Effector CD4-positive, alpha-beta T cell (primary cell): ENCODE measurements at places on chromosomes 5 and 9.

GRCh38 chr5:143064676-143065075, 294.5 kb downstream of the ARHGAP26 start:
- DNase-seq: no peak

- no peak for DNase-seq
Measured at GRCh38 chr9:131738293-131739132, 1.4 kb downstream of the RAPGEF1 start.

- no peak for DNase-seq
Measured at GRCh38 chr5:175207321-175208040, 236.5 kb downstream of the DRD1 start.

DNA sequence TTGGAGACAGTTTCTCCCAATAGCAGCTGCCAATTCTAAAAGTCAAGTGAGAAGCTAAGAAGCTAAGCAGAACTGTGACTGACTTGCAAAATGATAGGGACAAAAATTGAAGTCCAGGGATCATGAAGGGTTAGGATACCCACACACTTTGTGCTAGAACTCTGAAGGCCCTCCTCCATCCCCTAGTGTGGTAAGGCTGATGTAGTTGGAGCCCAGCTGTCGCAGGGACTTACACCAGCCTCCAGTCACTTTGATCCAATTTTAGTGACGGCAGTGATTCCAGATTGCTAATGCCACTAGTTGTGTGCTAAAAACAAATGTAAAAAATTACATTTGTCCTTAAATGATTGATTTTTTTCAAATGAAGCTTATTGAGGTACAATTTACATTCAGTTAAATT, 742.7 kb upstream of the ZNF608 start:
- no peak for DNase-seq

DNA sequence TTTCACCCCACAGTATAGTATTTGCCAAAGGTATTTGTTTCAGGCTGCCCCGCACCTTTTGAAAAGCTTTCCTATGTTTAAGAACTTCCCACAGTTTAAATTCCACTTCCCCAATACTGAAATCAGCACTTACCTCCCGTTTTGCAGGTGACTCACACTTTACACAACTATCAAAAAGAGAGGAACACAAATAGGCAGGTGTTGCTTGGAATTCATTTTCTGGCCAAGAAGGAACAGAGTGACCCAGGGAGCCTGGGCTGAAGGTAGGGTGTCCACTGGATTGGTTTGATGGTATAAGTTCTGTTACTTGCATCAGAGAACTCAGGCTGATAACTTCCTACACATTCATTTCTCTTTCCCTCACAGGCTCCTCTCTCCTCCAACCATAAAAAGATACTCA, 60.1 kb upstream of the SLC30A5 start:
- no peak for DNase-seq

GRCh38 chr9:7316166-7316795, 483.3 kb downstream of the DMAC1 start:
- no peak for DNase-seq

- DNase-seq: no peak
Measured at GRCh38 chr5:143205883-143206195, 197.6 kb downstream of the NR3C1 start.

GRCh38 chr9:125486576-125486975, 220.4 kb downstream of the MAPKAP1 start:
- no peak for DNase-seq

DNA sequence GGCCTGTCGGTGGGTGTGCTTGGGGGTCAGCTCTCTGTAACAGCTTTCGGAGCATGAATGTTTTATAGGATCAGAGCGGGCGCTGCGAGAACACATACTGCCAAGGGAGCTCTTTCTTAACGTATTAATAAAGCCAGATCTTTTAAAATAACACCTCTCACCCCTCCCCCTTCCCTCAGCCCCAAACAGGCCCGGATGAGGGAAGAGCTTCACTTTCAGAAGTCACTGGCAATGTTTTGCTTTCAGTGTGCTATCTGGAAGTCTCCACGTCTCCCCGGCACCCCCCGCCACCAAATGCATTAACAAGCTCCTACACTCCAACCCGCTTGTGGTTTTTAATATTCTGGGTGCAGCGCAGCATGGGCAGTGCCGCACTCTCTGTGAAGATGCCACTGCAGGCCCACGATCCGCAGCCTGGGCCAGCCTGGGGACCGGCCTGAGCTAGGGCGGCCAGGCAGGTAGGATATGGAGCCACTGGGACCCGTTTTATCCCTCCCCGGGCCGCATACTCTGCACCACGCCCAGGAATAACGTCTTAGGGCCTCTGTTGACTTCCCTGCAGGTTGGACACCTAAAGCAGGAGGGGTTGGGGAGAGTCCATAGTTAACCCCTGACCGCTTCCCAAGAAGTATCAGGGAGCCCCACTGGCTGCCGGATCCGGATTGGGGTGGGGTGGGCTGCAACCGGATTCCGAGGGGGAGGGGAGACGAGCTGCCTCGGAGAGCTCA, 12.6 kb downstream of the NR2F1 start:
- DNase-seq: no peak

DNA sequence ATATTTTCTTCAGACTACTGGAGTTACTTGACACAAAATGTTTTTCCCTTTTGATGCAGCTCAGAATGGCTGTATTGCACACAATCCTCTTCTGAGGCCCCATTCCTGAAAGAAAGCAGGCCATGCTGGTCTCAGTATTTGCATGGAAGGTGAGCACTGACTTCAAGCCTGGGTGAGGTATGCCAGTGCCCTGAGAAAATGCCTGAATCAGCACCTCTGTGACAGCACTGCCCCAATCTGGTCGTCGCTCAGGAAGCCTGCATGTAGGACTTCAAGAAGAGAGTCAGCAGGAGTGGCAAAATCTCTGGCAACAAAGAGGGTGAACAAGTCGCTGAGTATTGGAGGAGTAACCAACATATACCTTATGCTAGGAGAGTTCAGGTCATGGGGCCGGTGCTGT, 425.2 kb upstream of the PIK3R1 start:
- DNase-seq: no peak

DNA sequence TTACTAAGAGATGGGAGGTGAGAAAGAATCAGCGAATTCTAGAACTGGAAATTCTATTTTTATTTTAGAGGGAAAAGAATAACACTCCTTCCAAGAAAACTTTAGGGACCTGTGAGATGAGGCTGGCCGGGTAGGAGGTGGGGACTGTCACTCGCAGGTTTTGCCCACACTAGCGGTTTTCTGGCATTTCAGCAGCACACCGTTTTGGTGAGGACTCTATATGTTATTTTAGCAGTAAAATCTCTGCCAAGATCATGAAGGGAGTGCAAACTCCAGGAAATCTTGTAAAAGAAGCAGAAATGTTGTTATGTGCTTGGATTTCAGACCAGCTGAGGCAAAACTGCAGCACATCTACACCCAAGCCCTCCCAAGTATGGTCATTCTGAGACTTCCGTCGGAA, 470.6 kb downstream of the PSAT1 start:
- DNase-seq: no peak

DNA sequence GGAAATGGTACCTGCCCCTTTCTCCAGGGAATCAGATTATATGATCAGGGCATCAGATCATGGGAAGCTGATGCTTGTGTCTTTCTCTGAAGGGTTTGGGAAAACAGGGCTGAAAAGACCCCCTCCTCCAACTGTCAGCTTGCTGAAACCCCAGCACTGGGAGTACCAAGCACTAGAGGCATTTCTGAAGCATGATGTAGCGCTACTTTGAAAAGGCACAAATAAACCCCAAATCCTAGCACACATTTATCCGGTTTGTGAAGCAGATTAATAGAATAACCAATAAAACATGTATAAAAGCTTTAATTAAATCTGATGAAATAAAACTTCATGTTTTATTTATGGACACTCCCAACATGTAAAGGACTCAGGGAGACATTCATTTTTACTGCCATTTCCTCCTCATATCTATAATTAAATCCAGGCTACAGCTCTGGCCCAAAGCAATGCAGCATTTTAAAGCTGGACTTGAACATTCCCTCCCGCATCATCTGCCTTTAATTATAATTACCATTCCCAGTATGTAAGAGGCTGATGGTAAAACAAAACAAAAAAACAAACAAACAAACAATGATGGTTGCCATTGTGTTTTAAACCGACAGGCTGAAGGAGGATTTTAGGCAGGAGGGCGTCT, 298.2 kb upstream of the RFX3 start:
- no peak for DNase-seq

- DNase-seq: no peak
Measured at GRCh38 chr9:4797854-4798150, 5.1 kb downstream of the RCL1 start.

DNA sequence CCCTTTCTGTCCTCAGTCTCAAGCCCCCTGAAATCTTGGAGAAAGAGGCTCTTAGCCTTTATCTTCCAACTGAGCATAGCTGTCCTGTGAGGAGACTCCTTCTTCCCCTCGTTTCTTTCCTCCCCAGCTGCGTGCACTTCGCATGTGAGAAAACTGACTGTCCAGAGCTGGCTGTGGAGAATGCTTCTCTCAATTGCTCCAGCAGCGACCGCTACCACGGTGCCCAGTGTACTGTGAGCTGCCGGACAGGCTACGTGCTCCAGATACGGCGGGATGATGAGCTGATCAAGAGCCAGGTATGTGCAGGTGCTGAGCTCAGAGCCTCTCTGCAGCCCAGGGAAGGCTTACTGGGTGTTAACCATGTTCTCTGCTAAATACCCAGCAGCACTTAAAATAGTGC, 190.8 kb downstream of the PAPPA start:
- no peak for DNase-seq

GRCh38 chr9:98786750-98787510, 9.4 kb downstream of the ANKS6 start:
- no peak for DNase-seq

DNA sequence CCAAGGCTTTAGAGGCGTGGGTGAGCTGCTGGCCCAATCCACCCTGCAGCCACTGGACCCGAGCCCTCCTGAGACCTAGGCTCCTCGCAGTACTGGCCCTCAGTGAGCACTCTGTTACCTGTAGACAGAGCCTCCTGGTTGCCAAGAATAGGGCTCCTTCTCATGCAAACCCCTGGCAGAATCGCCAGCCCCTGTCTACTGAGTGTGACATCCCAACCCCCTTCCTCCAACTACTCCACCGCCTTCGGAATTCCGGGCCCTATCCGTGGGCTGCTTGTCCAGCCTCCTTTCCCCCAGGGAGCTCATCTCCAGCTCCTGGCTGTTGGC, 23.8 kb upstream of the COL5A1 start:
- no peak for DNase-seq

DNA sequence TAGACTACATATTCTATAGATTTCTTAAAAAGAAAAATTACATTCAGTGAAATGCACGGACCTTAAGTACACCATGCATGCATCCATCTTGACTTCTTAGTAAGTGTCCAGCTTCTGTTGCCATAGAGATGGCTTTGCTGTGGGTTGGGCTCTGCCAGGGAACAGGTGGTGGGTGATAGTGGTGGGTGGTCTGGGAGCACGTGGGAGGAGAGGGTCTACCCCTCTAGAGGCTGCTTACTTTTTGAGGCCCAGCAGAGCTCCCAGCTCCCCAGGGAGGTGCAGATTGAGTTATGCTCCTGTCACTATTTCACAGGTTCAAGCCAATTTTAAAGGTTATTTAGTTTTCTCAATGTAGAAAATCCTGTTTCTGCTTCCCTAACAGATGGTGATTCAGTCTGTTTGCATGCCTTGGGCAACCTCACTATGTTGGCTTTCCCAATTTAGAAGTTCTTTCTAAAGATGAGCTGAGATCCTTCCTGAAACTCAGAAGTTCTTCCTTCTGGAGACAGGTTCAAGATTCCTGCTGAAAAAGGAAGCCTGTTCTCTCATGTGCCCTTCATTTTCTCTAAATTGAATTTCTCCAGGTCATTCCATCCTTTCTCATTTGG, 107.4 kb upstream of the LHFPL2 start:
- no peak for DNase-seq

DNA sequence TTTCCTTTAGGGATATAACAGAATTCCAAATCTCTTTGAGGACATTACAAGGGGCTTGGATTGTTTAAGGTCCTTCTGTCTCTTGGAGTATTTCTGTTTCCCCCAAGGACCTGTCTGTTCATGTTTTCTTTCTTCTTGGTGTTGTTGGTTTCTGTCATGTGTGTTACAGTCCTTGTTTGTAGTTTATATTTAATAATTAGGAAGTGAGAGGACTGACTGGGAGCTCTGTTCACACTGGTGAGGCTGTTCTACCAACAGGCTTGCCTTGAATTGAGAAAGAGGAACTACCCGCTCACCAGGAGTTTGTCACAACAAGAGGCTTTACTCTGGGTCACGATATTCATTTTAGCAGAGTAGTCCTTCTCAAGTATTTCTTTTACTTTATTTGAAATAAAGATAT, 119.2 kb upstream of the SV2C start:
- no peak for DNase-seq

GRCh38 chr5:20536341-20536740, 548.3 kb upstream of the CDH18 start:
- DNase-seq: no peak

DNA sequence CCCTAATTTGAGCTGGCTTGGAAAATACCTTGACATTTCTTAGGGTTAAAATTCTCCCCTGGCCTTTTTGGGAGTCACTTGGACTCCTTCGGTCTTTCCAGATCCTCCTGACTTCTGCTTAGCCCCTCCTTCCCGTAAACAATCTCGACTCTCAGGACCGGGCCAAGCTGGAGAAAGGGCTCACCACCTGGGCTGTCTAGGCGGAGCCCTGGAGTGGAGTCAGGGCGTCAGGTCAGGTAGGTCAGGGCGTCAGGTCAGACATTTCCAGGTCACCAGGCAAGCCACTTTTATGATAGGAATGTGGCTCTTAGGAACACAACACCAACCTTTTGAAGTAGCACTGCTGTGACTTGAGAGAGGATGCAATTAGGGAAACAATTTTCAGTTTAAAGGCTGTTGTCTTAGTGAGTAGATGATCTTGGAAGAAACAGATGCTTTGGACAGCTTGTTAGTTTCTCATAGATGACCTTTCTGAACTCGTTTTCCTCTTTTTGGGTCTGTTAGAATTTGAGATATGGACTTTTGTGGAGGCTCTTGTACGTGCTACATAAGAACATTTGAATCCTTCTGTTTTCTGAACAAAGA, 12.8 kb downstream of the OSTF1 start:
- no peak for DNase-seq

DNA sequence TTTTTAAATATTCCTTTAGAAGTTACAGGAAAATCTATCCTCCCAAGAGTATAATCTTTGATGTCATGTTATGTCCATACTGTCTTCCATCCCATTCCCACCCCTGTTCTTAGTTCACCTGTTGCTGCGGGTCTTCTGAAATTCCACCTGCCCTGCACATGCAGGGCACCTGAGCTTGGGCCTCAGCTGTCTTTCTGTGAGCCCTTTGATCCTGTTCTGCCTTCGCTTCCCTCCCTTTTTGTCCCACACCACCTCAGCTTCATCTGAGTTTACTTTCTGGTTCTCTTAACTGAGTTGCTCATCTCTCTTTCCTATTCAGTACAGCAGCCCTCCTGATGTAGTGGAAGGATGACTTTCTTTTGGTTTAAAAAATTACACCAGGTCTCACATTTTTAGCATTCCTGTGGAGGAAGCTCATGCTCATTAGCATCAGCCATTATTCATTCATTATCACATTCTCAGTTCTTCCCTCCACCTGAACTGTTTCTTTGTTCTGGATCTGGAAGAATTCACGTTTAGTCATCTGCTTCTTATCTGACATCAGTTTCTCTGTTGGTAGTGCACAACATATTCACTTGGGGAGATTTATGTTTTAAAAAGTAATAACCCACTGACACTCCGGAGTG, 211.0 kb downstream of the ADCY2 start:
- no peak for DNase-seq
